Lung microvascular endothelial cell (primary cell): ENCODE measurements at places on chromosomes 7 and 10. TPM values are rescaled to one million over a fixed set of nuclear protein-coding genes. Genes with fewer than 3 reads are reported as not detected.
A peak's percentile ranks its signal among the peaks of the same experiment; 100 is the strongest.

Gene ECHDC3
- total RNA-seq: 10.2 and 34.5 TPM in 2 replicates

Gene CTAGE6
- under 0.01 and 0.20 TPM in 2 replicates for total RNA-seq

Gene CAV2
- total RNA-seq: 141 and 150 TPM in 2 replicates

Gene ARHGAP22
- total RNA-seq: 1.4 and 7.0 TPM in 2 replicates

Gene WDFY4
- total RNA-seq: under 0.01 and 0.87 TPM in 2 replicates

DNA sequence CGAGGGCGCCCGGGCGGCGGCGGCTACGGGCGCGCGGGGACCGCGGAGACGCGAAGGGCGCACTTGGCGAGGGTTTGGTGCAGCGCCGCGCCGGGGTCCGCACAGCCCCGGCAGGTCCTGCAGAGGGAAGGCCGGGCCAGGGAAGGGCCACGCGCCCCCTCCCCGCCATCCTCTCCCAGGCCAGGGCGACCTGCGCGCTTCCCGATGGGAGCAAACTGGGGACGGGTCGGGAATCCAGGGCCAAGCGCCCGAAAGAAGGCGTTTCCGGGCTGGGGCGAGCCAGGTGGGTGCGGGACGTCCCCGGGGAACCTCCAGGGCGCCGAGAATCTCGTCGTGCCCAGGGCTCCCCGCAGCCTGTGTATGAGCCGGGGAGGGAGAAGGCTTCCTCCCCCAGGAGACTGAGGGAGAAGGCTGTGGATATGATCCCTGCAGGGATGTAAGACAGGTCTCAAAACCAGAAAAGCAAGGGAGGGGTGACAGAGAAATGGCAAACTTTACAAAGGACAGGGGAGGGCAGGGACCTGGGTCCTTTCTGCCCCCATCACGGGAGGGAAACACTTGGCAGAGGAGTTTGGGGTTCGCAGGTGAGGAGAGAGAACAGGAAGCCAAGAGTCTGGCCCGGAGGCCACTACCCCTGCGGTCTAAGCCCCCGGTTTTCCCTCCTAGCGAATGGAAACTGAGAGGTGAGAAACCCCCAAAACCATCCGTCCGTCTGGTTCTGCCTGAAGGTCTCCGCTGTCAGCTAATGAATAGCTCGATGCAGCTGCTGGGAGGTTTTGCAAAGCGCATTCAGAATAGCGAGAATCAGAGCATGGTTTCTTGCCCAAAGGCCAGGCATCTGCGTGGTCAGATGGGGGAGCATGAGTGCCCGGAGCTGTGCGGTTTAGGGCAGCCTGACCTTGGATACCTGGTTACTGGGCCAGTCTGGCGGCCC lies 674 bp downstream of the AMZ1 start:
- no peak for DNase-seq

DNA sequence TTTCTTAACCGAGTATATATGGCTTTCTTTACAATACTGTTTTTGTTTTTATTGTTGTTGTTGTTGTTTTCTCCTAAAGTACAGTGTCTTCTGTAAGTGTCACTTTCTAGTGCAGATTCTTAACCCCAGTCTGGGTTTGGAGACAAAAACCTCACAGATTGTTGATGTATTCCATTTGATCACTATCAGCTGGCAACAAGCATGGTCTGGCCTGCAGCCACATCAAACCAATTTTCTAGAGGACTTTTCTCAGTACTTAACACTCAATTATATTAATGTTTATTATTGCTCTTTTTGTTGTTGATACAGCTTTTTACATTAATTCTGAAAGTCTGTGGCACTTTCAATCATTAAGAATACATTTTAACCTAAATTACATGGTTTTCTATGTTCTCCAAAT lies 17.1 kb downstream of the LRRN3 start:
- no peak for DNase-seq

- peak; percentile 12 for DNase-seq
Observed at GRCh38 chr7:151408839-151409666, 785 bp downstream of the WDR86 start.

DNA sequence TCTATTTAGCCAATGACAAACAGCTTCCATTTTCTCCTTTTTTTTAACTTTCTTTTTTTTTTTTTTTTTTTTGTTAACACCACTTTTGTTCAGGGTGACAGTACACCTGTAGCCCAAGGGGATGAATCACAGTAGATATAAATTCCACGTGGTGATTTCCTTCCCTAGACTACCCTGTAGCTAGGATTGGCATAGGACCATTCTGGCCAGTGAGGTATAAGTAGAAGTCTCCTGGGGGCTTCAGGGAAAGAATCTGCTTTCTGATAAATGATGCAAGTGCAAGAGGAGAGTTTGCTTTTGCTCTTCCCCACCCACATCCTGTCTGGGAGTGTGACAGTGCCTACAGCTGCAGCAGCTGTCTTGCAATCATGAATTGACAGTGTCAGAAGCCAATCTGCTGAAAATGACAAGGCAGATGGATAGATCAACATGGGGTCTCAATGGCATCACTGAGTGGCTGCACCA lies 63.2 kb upstream of the TOMM7 start:
- DNase-seq: peak; percentile 28

DNA sequence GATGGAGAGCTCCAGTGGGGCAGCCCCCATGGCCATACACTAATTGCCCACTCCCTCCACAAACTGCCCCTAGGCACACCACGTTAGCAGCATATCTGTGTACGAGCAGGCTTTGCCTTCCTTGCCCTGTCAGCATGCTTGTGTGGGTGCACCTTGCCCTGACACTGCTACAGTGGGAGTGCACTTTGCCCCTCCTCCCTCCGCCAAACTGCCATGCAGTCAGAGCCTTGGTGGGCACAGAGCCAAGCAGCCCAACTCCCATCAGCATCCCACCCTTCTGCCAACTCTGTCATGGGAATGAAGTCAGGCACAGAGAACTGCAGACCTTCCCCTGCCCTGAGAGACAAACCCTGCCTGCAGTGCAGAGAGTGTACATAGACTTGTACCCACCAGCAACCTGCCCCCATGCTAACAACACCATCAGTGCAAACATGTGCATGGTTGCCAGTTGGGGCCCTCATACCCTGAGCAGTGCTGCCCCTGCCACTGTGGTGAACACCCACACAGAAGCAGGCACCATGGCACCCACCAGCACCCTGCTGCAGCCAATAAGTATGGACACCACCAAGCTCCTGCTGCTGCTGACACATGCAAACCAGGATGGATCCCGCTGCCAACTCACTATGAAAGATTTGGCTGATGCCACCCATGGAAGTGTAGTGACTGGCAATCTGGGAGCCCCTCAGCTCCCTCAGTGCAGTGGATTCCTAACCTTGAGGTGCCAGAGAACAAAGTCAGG lies 1197.7 kb upstream of the CELF2 start:
- DNase-seq: no peak

DNA sequence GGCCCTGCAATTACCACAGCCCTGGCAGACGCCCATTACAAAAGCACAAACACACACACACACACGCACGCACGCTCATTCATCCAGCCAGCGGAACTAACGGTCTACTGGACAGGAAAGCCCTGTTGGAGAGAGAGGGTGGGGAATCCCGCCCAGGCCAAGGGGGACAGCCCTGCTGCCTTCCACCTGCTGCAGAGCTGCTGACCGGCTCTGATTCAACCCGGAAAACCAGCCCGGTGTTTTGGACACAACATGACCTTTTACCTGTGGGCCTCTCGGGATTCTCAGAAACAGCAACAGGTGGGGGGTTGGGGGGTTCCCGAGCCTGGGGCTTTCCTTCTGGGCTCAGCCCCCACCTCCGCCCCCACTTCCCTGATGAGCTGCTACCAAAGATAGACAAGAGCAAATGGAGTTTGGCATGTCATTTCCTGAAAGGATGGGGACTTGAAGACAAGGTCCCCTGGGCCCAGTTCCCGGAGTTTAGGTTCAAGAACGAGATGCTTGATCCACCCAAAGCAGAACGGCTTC lies 18.5 kb upstream of the SERPINE1 start:
- peak; percentile 98 for DNase-seq

DNA sequence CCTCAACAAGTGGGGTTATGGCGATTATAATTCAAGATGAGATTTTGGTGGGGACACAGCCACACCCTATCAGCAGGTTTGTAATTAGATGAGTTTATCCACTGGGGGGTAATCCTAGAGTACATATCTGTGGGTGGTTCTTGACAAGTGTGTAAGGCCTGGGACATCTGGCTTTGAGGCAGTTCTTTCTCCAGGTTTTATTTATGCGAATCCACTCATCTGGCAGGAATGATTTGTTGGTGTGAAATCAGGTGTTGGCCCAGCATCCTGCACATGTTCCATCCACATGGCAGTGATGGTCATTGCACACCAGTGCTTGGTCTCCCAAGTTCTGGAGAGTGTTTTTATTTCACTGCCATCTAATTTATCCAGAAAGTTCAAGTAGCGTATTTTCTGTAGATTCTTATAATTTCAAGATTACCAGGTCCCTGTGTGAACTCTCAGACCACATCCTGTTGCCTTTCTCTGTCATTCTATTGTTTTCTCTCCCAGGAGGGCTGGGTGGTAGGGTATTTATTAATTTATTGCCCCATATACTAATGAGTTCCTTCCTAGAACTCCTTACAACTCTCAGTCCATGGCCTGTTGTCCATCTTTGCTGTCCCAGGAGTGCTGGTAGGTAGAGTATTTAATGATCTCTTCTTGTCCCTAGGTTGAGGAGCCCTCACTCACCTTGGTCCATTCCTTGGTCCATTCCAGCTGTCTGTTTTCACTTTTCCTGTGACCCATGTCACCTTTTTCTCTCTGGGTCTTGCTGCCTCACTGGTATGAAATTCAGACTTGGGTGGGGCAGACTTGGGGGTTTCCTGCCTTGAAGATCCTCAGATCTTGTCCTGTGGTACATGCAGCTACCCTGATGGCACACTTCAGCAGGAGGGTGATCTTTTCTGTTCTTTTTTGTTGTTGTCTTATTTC lies 10.4 kb downstream of the RALA start:
- no peak for DNase-seq

DNA sequence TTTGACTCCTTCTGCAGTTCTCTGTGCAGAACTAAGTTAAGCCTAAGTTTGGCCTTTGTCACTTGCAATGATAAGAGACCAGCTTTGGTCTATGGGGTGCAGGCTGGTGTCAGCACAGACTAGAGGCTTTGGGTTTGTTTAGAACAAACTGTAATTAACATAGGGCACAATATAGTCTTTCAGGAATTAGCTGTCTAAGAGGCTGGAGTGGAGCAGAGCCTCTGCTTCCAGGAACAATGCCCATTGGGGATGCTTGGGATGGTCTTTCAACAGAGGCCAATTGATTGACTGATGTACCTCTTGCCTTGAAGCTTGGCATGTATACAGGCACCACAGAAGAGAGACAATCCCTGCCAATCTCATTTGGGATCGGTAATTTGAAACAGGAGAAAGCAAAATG lies 4.7 kb downstream of the SUFU start:
- no peak for DNase-seq

DNA sequence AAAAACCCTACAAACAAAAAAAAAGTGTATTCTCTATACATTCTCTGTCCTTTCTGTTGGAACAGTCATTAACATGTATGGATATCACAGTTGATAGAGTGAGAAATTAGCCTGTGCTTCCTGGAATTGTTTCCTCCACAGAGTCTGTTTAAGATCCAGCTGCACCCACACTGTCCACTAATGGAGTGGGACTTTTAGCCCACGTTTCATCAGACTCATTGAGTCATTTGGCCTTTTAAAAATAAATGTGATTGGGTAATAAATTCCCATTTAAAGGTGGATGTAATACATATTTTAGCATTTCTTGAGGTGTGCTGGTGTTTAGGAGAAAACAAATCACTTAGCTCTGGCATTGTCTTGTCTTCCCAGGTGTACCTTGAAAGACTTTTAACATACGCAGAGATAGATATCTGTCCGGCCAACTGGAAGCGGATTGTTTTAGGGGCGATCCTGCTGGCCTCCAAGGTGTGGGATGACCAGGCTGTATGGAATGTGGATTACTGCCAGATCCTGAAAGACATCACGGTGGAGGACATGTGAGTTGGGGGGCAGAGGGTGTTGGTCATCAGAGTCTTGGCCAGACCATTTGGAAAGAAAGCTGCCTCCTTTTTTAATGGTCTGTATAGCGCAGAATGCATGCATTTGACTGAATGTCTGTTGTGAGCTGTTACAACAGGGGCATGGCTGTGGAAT lies 52.3 kb upstream of the GJD4 start:
- DNase-seq: peak; percentile 19

DNA sequence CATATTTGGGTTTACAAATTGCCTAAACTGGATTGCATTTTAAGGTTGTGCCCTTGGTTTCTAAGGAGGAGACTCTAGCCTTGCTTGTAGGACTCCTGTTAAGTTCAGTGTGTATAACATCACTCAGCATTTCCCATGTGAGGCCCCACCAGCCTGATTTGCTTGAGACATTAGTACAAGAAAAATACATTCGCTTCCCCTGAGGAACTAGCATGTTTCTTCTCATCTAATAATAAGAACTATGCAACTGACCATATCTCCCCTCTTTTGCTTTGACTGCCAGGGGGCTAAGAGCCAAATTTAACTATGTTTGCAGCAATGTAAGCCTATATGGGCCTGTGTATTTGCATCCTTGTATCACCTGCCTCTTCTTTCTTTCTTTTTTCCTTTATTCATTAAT lies 737.9 kb downstream of the INHBA start:
- no peak for DNase-seq

GRCh38 chr10:132346806-132347205 lies 14.8 kb downstream of the LRRC27 start:
- no peak for DNase-seq

- DNase-seq: peak; percentile 43
Observed at GRCh38 chr10:69352569-69353264, 64.0 kb downstream of the TACR2 start.

GRCh38 chr10:119749455-119749854 lies 23.6 kb downstream of the INPP5F start:
- no peak for DNase-seq
